AG08395 (cell line): ENCODE measurements at places on chromosomes 4 and X.

DNA sequence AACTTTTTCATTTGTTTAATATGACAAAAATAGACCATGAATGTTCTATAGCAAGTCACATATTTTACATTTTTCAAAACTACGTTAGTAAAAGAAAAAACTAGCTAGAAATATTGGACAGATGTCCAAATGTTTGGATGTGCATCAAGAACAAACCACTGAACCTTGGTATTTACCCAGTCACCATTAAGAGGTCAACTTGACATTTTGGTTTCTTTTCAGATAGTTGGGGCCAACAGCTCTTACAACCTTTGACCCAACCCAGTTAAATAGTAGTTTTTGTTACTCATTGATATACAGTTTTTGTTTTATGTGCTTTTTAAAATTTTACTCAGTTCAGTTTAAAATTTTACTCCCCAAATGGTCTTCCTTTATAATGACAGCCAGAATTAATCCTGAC lies 238.7 kb upstream of the TET2 start:
- DNase-seq, result no peak

DNA sequence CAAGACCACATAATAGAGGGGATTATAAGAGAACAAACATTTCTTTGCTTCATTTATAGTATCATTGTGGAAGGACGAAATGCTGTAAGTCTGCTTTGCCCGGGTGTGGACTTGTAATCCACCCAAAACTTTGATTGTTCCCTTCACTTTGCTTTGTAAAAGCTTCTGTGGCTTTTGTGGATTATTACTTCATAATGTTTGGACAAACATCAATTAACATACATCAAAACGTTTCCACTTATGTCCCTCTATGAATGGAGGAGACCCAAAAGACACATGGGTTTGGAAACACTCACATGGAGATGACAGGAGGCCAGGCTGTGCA lies 415.4 kb downstream of the SPRY1 start:
- DNase-seq, result no peak

GRCh38 chr4:183165376-183165775 lies 66.3 kb downstream of the WWC2 start:
- DNase-seq, result peak; percentile 20

DNA sequence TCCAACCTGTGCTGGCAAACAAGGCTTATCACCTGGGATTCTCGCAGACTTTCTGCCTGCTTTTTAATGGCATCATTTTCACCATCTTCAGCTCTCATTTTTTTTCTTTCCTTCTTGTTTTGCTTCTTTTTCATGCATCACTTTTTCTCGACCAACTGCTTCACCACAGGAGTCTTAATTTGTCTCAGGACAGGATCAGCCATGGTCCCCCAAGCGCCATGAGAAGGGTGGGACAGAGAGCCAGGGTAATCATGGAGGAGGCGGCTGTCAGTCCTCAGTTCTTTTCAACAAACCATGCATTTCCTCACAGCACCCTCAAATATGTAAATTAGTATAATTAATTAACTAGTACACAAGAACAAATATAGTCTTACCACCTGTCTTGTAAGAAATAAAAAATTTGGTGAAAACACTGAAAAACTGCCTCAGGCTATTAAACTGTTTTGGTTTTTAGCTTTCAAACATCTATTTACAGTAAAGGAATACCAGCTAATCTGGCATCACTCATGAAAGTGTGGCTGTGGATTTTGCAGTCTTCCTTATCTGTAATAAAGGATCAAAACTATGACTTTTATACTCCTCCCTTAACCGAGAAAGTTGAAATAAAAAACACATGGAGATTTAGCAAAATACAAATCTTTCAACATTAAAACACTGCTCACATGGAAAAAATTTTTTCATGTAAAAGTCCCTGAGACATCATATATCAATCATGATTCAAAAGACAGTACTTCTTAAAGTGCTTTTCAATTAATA lies 19.1 kb downstream of the EIF4E start:
- no peak for DNase-seq

DNA sequence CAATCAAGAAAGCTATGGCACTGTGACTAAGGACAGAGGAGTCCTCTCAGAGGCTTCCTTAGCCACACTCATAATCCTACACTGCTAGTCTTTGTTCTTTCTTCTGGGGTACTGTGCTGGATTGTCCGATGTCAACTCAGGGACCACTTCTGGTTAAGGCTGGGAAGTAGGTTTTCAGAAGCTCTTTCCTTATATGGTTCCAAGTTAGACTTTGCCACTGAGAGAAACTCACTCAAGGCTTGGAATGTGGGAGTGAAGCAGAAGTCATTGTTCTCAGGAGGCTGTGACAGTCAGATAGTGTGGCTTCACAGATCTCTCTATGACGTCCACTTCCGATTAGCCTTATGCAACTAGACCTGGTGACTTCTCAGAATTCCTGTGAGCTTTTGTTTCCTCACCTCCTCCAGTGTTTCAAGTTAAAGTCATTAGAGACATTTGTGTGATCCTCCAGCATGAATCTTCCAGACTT lies 317.3 kb upstream of the F9 start:
- no peak for DNase-seq

GRCh38 chr4:126262665-126263064 lies 947.9 kb downstream of the FAT4 start:
- no peak for DNase-seq

- no peak for DNase-seq
Observed at GRCh38 chrX:53704294-53704693, 17.8 kb upstream of the HUWE1 start.

DNA sequence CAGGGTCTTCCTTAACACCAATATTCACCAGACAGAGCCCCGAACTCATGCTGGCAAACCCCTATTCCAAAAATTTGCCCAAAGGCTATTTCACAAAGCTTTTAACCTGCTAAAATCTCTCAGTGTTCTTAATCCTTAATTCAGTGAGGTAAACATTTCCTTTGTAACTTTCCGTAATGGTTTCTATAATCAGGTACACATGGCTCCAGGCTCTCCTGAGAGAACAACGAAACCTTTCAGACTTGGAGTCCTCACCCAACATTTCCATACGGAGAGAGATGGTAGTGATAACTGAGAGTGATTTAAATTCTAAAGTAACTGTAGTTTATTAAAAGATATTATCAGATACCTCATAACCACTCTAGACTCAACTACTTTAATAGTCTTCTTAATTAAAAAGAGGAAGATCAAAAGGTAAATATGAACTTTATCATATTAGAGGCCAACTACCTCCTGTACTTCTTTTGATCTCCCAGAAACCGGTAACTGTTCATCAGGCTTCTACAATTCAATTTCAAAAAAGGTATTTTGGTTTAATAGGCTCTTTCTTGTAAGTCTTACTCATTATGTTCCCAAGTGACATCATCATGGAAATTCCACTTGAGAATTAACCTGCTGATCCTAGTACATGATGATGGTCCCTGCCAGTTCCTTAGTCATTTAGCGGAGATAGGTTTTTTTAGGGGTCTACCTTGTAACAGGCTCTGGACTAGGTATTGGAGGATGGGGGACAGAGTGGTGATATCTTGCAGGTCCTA lies 91.4 kb upstream of the UCP1 start:
- DNase-seq, result no peak

- DNase-seq, result no peak
Observed at GRCh38 chrX:51874123-51874522, 19.3 kb upstream of the MAGED1 start.

DNA sequence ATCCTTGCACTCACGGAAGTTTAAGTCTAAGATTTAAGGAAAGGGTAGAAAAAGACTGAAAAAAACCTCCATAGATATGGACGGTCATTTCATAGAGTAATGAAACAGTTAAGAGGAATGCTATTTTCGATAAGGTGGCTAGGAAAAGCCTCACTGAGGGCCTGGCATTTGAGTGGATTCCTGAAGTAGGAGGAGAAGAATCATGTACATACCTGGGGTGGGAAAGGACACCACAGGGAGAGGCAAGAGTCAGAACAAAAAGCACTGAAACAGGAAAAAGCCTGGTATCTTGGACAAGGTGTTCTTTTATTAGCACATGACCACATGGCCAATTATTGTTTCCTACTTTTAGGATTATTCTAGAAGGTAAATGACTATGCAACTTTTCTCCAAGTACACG lies 547.2 kb upstream of the DIPK2B start:
- DNase-seq, result no peak

DNA sequence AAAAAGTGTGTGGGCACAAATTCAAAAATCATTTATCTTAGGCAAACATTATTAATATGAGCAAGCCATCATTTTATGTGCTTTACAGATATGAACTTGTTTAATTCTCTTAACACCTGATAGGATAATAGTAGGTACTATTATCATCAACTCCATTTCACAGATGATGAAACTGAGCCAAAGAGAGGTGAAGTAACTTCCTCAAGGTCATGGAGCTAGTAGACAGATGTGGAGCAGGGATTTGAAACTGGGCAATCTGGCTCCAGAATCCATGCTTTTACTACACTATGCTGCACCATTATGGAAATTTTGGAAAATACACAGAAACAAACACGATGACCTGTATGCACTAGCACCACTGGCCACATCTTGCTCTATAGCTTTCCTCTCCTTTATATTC lies 1.0 kb upstream of the PIN4 start:
- DNase-seq, result no peak

GRCh38 chr4:14871676-14872430 lies 130.4 kb upstream of the CPEB2 start:
- DNase-seq, result peak; percentile 9

DNA sequence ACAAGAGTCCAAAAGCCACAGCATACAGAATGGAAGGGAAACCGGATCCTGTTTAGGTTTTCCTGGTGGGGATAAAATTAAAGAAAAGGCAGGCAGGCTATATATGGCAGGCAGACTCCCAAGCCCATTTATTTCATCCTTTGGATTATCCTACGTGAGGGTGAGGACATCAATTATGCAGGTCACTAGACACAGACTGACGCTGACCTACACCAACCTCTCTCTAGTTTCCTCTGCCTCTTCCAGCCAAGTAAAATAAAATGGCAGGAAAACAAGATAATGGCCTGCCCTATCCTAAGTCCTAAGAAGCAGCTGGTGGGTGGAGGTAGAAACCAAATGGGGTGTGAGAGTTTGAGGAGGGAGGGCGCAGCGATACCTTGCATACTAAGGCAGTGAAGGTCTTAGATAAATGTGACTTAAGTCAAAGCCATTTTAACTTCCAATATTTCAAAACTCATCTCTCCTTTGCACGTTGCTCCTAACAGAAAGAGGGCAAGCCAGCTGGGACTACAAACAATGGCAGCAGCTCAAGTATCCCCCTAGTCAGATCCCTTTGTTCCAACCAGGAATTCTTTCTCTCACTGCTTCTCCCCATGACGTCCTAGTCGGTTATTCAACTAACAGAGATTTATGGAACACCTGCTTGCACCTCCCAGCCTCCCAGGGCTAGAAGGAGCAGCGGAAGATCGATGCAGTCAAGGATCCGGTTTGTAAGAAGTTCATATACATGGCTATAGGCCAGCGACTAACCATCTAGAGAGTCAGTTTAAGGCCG lies 72.8 kb downstream of the IRF2 start:
- no peak for DNase-seq
